A673 (cell line): ENCODE measurements at places on chromosomes 2 and 18.

GRCh38 chr2:164826293-164827243, 15.1 kb downstream of the COBLL1 start:
- peak; percentile 64 for DNase-seq

DNA sequence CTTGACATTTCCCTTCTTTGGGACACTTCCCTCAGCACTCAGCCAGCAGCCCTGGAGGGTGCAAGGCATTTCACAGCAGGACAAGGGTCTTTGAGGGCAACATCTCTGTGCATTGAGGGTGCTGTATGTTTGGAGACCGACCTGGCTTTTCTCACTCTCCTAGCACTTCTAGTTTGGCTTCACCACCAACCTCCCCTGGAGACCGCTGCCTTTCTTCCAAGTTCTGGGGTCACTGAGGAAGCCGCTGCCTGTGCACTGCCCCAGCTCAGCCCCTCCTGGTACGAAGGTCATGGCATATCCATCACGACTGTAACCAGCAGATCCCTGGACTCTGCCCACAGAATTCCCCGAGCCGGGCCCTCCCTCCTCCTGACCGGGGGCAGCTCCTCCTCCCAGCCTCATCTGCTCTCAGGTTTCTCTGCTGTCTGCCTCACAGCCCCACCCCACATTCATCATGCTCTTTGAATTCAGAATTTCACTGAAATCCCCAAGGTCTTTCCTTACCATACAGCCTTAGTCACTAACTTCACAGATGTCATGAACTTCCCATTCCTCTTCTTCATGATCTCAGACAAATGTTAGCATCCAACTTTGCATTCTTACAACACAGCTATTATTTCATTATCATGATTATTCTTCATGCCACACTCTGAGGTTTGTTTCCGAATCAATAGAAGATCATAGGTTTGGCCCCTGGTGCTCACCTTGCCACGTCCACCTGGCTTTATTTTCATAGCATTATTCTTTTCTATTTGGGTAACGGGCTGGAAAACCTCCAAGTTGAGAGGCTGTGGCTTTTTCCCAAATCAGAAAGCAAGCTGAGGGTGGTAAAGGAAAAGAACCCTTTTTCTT, 113.0 kb upstream of the COPS8 start:
- no peak for DNase-seq

- peak; percentile 15 for DNase-seq
Observed at GRCh38 chr2:177543007-177543760, 150.6 kb downstream of the AGPS start.

GRCh38 chr2:63827749-63828148, 13.9 kb upstream of the UGP2 start:
- no peak for DNase-seq

DNA sequence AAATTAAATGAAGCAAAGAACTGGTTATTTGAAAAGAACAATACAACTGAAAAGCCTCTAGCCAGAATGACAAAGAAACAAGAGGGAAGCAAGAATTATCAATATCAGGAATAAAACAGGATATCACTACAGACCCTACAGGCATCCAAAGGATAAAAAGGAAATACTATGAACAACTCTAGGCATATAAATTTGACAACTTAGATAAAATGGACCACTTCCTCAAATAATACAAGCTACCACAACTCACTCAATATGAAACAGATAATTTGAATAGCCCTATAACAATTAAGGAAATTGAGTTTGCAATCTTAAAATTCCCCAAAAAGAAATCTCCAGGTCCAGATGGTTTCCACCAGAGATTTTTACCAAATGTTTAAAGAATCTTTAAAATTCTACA, 19.8 kb downstream of the RPRD1A start:
- no peak for DNase-seq

DNA sequence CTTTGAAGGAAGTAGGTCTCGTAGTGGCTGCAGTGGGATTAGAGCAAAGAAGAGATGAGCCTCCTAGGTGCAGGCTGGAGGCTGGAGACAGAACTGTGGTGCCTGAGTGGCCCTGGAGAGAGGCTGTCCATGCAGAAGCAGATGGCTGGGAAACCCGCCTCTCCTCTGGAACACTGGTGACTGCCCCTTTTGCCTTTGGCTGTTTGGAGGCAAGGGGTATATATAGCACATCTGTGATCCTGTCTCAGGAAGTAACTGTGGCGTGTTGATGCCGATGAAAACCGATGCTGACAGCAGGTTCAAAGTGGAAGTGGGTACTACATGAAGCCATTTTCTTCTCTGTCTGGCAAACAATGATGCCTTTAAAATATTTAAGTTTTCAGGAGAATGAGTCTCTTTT, 43.5 kb downstream of the SLC9A2 start:
- no peak for DNase-seq

DNA sequence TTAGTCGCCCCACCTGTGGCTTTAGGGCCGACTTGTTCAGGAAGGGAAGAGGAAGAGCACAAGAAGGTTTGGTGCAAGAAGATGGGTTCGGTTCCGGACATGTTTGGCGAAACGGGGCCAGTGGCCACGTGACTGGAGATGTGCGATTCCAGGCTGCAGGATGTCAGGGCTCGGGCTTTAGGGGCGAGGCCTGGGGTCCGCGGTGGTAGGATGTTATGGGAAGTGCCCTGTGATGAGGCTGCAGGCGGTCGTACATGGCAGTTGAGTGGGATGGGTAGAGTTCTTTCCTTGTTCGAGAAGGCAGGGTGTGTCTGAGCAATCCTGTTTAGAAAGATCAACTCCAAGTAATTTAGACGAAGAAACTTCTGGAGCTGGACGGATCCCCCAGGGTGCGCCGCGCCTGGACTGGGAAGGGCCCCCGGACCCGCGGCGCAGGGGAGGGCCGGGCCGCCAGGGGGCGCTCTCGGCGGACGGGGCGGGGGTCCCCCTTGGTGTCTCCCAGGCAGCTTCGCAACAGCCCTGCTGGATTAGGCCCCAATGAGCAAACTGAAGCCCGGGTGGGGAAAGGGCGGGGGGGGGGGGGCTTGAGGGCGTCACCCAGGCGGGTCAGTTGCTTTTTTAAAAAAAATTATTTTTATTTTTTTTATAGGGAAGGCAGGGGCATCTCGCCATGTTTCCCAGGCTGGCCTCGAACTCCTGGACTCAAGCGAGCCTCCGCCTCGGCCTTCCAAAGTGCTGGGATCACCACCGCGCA, 17.2 kb upstream of the SDC1 start:
- no peak for DNase-seq

DNA sequence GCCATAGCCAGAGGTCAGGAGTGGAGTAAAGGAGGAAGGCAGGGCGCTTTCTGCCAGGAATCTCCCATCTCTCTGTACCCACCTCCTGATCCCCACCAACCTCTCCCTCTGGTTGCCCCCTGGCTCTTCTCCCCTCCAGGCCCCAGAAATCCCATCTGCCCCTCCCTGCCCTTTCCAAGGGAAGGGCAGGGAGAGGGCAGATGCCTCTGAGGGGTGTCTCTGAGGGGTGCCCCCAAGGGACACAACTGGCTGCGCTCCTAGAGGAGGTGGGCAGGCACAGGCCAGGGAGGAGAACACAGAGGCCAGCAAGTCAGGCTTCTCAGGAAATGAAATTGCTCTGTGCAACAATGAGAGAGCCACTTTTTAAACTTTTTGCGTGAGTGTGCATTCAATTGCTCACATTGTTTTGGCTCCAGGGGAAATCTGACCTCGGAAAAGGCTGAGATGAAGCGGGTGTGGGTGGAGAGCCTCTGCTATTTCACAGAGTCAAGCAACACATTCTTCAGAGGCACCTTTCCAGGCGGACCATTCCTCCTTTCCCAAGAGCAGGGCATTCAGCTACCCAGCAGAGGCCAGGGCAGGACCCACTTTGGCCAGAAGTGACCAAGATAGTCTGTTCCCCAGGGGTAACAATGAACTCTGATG, 125.5 kb downstream of the SMAD7 start:
- DNase-seq: no peak

- DNase-seq: no peak
Observed at GRCh38 chr18:49169037-49169521, 218.3 kb upstream of the SMAD7 start.

- peak; percentile 93 for DNase-seq
Observed at GRCh38 chr18:68796936-68797690, 767 bp upstream of the CCDC102B start.

- DNase-seq: no peak
Observed at GRCh38 chr2:46655551-46656436, 176.4 kb downstream of the TMEM247 start.

DNA sequence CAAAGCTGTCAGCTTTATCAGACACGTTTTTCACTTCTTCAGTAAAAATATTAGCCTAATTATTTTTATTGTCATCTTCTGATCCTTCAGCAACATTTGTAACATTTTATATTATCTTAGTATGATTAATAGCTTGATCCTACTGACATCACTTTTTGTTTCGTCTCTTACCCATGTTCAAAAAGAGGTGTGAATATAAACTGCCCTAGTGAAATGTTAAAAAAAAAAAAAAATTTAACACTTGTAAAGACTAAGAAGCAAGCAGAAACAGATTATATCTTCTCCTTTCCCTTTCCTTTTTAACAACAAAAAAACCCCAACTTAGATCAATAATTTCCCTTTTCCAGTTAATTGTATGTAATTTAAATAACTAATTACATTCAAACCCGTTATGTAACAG, 36.2 kb upstream of the C2orf66 start:
- DNase-seq: no peak

GRCh38 chr2:37985333-37985732, 60.2 kb downstream of the RMDN2 start:
- no peak for DNase-seq

DNA sequence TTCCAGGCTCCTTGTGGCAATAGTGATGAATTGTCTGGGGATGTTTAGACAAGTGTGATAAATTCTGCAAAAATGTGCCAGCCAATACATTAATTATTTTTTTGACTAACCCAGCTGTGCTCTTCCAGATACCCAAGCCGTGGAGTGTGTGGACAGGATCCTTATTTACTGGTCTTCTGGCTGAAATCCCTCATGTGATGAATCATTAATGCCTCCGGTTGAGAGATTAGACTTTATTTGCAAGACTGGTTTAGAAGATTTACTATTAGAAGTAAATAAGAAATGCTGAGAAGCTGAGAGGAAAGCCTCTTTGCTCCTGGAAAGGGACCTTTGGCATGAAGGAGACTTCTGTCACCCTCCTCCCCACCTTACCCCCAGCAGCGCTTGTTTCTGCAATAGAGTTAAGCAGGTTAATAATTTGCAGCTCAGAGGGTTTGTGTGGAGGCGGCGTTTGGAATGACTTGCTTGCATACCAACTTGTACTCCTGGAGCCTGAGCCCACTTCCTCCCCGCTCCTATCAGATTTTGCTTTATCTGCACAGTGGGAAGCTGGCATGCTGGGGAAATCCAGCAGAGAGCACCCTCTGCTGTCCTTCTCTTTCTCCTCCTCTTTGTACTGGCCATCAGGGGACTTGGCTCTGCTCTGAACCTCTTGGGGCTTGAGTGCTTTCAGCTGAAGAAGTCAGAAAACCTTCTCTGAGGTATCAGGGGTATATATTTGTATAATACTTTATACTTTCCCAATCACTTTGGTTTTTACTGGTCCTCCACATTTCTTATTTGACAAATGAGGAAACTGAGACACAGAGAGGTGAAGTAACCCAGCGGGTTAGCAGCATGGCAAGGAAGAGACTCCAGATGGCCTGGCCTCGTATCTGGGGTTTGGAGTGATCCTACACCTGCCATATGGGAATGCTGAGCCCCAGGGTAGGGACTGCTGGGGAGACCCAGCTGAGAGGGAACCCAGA, 16.3 kb downstream of the SLC3A1 start:
- peak; percentile 77 for DNase-seq

GRCh38 chr2:28570431-28570830, 74.6 kb downstream of the PLB1 start:
- no peak for DNase-seq

DNA sequence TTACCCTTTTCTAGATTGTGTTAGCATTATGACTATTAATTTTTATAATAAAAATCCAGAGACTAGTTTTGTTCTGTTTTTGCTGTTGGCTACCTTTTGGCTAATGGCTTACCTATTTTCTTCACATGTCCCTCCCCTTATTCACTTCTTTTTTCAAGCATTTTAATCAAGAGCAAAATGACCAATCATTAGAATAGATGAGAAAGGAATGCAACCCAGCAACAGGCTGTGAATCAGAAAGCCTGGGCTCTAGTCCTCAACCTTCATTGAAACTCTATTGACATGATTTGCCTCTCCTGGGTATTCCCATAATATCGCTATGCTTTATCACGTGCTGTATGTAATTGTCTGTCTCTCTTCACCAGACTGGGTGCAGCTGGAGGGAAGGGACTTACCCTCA, 370.1 kb downstream of the IRS1 start:
- no peak for DNase-seq

DNA sequence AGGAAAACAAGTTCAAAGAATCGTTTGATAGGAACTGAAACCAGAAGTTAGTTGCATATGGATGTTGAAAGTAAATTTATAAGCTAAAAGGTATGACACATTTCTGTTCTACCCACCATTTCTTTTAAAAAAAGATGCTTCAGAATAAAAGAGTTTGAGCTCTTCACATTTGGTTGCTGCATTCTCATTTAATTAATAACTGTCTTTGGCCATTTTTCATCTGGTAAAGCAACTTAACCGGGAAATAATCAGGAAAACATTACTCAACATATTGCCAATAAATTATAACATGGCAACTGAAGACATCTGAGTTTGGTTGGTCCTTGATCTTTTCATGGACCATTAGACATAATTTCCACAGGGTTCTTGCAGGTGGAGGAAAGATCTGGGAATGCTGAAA, 180.2 kb upstream of the TWIST2 start:
- DNase-seq: no peak

GRCh38 chr18:73150199-73150598, 282.4 kb upstream of the NETO1 start:
- no peak for DNase-seq

DNA sequence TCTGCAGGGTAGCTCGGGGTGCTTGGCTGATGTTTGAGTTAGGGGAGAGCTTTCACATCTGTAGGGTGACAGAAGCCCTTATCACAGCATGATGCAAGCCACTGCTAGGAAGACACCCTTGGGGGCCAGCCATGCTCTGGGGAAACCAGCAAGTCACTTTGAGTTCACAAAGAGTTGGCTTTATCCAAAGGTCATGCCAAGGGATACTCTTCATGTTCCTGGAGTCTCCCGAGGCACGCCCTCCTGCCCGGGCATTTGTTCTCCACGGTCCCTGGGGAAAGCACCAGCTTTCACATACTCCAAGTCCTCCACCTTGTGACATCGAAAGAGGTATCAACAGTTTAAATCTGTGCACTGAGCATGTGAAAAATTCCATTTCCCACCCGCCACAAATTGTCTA, 227.7 kb downstream of the VAPA start:
- no peak for DNase-seq

- peak; percentile 60 for DNase-seq
Observed at GRCh38 chr2:127695491-127696472, 5.5 kb upstream of the SFT2D3 start.

GRCh38 chr2:121255358-121255757, 29.6 kb downstream of the TFCP2L1 start:
- DNase-seq: no peak

- peak; percentile 99 for DNase-seq
Observed at GRCh38 chr2:186485871-186486650, at the start of gene ZC3H15. Gene ZC3H15 (plus strand): TSS chr2:186486260. CDS start chr2:186486383, 123 bp downstream.

- no peak for DNase-seq
Observed at GRCh38 chr18:42743373-42744138, 371.9 kb downstream of the RIT2 start.
